ENCODE measurements at places on chromosomes 12 and 14.

DNA sequence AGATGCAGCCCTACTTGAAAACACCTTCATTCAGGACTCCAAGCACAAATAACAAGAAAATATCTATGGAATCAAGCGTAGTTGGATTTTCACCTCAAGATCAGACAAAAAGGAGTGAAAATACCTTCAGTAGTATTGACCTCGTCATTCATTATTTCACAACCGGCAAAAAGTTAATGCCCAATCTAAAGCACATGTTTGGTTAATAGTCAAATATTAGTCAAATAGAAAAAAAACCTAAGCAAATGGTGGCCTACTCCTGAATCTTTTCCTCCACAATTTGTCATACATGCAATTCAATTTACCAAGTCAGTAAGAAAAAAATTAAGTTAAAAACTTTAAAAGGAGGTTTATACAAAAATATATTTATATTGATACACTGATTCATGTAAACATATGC is 50.0 kb downstream of the SLC38A4 start:
- DNase-seq = no peak

DNA sequence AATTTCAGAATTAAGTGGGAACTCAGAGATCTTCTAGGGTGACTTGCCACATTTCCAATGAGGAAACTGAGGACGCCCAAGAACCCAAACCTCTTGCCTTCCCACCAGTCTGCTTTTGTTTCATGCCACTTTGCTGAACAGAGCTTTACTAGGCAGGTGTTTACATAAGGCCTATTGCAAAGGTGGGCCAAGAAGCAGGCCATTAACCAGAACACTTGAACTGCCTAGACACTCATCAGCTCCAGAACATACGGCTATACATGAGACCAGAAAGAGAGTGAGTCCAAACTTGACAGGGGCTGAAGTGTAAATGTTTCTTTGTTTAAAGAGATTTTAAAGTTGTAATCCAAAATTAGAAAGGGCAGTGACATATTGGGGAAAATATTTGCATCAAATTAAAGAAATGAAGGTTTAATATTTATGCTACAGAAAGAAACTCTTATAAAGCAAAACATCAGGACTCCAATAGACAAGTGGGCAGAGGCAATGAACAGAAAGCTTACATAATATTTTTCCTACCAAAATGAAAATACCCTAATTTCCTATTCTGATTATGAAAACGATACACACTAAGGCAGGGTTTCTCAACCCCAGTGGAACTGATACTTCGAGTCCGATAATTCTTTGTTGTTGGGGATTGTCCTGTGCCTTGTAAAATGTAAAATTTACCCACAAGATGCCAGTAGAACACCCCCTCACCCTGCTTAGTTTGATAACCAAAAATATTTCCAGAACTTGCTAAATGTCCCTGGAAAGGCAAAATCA is 11.7 kb downstream of the BATF start:
- no peak for DNase-seq

DNA sequence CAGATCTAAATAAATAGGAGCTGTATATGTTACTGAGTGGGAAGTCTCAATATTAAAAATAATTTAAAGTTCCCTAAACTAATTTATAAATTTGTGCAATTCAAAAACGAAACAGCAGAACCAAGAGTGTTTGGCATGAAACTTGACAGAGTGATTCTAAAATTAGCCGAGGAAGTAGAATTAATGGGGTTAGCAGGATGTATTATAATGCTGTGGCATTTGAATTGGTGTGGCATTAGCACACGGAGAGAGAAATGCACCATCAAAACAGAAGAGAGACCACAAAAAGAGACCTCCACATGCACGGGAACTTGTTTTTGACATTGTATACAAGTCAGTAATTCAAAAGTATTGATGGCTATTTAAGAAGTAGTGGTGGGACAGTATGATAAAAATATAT is 366.0 kb upstream of the RGS6 start:
- DNase-seq = no peak

DNA sequence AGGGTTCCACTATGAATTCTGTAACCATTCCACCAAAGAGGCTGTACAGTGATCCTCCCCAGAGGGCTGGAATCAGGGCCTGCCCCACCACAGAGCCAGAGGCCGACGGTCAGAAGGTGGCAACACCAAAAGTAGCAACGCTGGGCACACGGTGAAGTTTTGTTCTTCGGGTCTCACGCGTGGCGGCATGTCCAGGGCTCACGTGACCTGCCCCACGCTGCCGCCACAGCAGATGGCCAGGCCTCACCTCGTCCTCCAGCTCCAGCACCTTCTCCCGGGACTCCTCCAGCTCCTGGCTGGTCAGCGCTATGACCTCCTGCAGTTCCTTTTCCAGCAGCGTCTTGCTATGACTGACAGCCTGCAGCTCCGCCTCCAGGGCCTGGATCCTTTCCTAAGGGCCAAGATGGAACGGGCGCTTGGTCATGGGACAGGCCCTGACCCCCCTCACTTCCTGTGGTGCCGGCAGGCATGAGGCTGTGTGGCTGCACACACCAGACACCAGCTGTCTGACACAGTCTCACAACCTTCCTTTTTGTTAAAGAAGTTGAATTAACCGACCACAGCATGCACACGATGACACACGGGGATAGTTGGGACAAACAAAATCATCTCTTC is 22.4 kb upstream of the ANKLE2 start:
- DNase-seq = no peak

GRCh38 chr14:82113007-82113406 is 579.4 kb upstream of the SEL1L start:
- no peak for DNase-seq

- no peak for DNase-seq
Observed at GRCh38 chr14:96989306-96989705, 192.1 kb downstream of the VRK1 start.

DNA sequence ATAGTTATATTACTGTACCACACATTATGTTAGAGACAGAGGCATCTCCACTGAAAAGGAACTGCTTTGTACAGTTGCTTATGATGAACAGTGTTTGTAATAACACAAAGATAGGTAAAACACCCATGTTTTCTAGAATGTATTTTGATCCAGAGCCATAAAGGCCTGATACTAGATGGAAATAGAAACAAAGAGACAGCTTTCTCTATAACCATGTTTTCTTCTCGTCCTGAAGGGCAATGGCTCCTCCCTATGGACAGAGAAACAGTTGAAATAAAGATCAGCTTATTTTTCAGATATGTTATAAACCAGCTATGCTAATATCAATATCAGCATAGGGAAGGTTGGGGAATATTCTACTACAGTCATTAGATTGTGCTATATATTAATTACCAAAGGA is 109.2 kb downstream of the ATXN7L3B start:
- no peak for DNase-seq

- DNase-seq = no peak
Observed at GRCh38 chr12:39975374-39975918, 130.4 kb downstream of the SLC2A13 start.

DNA sequence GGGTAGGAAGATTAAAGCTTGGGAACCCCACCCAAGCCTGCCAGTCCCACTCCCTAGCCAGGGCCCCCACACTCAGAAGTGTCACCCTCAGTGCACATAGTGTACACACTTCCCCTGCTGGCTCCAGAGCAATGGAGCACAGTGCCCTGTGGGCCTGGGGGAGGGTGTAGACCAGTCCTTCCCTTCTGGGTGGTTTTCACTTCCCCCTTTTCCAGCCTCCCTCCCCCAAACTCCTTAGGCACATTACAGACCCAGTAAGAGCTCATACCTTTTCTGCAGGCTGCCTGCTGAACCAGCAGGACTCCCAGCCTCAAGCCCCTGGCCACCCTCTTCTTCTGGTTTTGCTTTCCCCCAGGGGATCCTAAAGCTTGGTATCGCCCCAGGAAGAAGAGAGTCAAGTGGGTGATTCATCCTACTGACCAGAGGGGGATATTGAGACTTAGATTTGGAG is at the start of gene ZNF385A:
Gene ZNF385A (minus strand): TSS at position 143 of the 451 bp plus-strand sequence. CDS start 219 bp downstream, outside the sequence.
- DNase-seq = no peak

DNA sequence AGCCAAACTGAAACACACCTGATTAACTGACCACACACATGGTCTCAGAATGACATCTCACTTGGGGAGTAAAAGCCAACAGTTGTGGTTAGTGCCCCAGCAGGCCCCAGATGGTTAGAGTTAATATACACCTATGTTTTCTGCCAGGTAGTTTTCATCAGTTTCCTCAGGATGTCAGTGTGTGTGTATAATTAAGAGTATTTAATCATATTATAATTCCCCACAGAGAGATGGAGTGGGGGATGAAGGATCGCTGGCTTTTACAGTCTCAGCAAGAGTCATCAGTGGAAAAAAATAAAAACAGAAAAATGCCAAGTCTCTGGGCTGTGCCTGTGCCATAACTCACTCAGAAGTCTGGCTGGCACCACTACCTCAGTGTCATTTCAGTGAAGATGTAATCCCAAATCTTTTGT is 412.5 kb downstream of the ZFP36L1 start:
- DNase-seq = no peak

DNA sequence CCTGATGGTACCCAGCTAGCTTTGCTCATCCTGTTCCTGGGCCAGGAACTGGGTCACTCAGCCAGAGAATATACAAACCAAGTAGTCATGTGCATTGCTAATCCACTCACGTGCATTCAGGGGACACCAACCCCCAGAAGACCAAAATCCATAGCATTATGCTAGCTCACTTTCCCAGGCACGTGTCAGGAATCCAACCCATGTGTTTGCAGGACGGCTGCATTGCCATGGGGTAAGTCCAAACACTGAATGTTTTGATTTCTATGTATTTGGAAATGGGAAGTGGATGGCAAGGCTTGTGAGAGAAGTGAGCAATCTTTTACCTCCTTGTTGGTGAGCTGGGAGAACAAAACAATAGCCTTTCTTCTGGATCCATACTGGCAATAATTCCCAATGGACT is 87.1 kb upstream of the FOXN3 start:
- no peak for DNase-seq

DNA sequence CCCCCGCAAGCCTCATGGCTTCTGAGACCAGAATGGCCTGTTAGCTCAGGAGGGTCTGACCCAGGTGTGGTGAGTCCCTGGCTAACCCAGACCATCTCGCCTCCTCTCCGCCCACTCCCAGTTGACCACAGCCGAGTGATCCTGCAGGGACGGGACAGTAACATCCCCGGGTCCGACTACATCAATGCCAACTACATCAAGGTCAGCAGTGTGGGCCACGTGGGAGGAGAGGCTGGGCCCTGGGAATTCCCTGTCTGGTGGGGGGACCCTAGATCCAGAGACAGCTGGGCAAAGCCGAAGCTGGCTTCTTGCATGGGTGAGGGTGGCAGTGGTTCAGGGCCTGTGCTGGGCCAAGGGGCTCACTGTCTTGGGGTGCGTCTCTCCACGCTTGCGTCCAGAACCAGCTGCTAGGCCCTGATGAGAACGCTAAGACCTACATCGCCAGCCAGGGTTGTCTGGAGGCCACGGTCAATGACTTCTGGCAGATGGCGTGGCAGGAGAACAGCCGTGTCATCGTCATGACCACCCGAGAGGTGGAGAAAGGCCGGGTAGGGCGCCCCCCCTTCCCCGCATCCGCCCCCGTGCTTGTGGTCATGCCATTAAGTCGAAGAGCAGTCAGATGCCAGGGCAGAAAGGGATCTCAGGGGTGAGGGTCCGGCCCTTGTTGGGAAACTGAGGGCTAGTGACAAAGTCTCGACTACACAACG is 5.0 kb downstream of the PTPN6 start:
- DNase-seq = no peak

- no peak for DNase-seq
Observed at GRCh38 chr14:82604819-82605218, 1071.2 kb upstream of the SEL1L start.

DNA sequence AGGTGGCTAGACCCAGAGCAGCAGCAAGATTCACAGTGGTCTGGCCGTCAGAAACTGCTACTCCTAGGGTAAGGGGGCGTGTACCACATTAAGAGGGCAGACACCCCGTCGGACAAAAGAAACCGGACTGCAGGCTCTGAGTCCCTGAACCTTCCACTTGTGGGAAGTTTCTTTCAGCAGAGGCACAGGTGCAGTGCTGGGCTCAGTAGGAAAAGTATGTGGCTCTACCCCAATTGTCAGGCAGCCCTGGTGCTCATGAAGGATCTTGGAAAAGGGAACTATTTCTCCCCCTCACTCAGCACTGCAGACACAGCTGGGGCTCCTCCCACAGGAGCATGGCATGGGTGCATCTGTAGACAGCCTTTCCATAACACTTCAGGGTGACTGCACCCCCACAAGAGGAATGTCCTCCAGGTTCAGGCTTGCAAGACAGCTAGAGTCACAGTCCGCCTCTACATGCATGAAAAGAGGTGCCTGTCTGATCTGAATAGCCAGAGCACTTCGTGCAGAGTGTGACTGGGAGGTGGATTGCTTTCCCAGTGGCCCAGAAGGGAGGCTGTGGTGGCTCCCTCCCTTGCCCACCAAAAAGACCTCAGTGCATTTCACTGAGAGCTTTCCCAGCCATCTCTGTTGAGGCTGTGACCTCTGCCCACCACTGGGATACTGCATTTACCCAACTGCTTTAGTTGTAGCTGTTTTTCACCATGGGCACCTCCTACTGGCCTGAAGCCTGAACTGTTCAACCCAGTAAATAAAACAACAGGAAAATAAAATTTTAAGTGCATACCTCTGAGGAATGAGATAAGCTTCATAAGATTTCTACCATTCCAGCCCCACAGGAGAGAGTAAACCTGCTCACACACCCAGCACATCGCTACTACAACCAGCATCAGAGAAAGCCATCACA is 14.2 kb downstream of the CEP128 start:
- DNase-seq = no peak

- no peak for DNase-seq
Observed at GRCh38 chr12:42298887-42299286, 27.0 kb downstream of the ZCRB1 start.

DNA sequence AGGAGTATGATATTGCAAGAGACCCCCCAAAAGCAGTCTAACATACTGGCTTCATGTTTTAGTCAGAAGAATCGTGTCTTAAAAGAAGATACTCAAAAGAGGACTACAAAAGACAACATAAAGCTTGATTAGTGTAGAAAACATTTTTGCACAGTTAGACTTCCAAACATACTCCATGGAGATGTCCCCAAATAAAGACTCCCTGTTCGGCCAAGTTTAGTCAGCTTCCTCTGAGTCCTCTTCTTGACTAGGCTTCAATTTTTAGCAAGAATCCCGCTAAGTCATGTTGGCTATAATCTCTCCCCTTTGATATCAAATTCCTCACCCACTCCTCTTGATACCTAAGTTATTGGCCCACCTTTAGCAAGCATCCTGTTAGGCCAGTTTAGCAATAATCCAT is 298.0 kb downstream of the RMST start:
- DNase-seq = no peak

- DNase-seq = no peak
Observed at GRCh38 chr12:108933949-108934348, 54.1 kb downstream of the DAO start.

DNA sequence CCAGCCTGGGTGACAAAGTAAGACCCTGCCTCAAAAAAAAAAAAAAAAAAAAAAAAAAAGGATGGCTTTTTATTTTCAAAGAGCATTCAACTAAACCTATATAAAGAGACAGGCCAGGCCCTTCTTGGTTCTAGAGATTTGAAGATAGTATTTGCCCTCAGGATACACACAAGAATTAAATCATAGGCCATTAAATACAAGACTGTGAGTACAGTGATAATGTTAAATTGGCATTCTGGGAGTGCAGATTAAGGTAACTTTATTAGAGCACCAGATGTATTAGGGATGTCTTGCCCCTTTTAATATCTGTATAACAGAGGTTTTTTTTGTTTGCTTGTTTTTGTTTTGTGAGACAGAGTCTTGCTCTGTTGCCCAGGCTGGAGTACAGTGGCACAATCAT is 61.3 kb downstream of the ATF7IP start:
- no peak for DNase-seq

- DNase-seq = no peak
Observed at GRCh38 chr14:100621806-100622205, 34.6 kb upstream of the BEGAIN start.

Data from activated T-helper 2 cell treated with anti-CD3 and anti-CD28 coated beads, Interferon-gamma antibody, Interleukin-2, Interleukin-4, amounts not matched to agents 10 μg/mL and 5 μg/mL and 100 μg/mL, durations not matched to agents 14 hours and 24 hours and 36 hours (primary cell).